Psoas muscle (tissue), 8 donors: ENCODE measurements at places on chromosomes 16 and 17. TPM values are rescaled to one million over a fixed set of nuclear protein-coding genes. Genes with fewer than 3 reads are reported as not detected.

DNA sequence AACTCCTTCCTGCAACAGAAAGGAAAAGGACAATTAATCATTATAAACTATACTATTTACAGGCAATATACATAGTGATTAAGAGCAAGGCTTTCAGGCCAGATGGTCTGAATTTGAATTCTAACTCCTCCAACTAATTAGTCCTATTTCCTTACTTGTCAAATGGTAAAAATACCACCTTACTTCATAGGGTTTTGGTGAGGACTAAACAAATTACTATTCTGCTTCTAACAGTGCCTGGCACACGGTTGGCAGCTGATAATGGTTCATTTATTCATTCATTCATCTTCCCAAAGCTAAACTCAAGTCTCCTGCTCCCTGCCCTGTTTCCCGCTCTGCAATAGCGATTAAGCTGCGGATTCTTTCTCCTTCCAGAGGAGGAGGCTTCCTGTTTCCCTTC lies 39.8 kb downstream of the DCUN1D3 start:
- H3K27me3 ChIP-seq, result no peaks in the 10 kb centered on the region
- H3K27ac ChIP-seq, result no peak overlapping the region
- peaks cover 7% of the 10 kb centered on the region for H3K36me3 ChIP-seq
- no peak for DNase-seq
- H3K4me3 ChIP-seq, result no peak overlapping the region

CSH1 gene
- not detected for total RNA-seq

CHP2 gene
- total RNA-seq, result not detected

DNA sequence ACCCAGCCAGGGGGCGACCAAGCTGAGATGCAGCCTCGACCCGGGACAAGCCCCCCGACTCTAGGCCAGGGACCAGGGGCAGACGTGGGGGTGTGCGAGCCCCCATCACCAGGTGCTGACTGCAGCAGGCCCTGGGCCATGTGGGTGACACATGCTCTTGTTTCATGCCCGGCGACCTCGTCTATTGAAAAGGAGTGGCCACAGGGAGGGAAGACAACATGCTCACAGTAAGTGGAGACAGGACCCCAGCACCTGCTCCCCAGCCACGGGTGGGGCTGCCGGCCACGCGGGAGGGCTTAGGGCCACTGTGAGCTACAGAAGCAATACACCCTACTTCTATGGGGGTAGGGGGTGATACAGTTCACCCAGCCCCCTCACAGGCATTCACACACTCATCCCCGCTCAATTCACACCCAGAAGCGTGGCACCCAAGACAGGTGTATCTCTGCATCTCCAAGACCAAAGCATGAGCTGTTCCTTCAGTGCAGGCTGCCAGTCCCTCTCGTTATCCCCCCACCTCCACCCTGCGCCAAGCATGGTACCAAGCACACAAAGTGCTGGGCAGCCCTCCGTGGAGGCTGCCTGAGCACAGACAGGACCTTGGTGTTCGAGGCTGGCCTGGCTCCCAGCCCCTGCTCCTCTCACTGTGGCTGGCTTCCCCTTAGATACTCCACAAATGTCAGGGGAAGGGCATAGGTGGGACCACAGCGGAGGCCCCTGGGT lies 13.6 kb downstream of the VASN start:
- DNase-seq, result no peak
- peaks cover 13% of the 10 kb centered on the region for H3K4me1 ChIP-seq
- H3K27me3 ChIP-seq, result no peaks in the 10 kb centered on the region
- H3K36me3 ChIP-seq, result no peaks in the 10 kb centered on the region
- H3K27ac ChIP-seq, result peak overlapping the region; percentile 30

DNA sequence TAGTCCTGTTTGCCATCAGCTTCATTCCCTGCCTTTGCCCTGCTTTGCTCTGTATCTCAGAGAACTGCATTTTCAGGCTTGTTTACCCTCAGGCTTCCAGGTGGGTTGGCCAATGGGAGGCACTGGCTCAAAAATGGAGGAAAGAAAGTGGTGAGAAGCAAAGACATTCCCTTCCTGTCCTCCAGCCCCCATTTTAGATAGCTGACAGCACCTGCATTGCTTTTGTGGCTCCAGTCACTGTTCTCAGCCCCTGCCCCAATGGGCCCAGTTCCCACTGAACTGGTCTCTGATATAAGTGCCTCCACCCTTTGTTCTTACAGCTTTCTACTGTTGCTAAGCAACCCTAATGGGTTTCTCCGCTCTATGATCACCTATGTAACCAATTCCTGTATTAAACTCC lies 19.4 kb upstream of the SDK2 start:
- H3K27ac ChIP-seq, result no peak overlapping the region
- H3K4me1 ChIP-seq, result no peaks in the 10 kb centered on the region
- peaks cover 38% of the 10 kb centered on the region for H3K27me3 ChIP-seq
- H3K4me3 ChIP-seq, result no peak overlapping the region
- no peaks in the 10 kb centered on the region for H3K36me3 ChIP-seq

GRCh38 chr17:62950067-62950466 lies 16.0 kb upstream of the TANC2 start:
- no peaks in the 10 kb centered on the region for H3K36me3 ChIP-seq
- H3K4me3 ChIP-seq, result no peak overlapping the region
- no peak for DNase-seq
- no peak overlapping the region for H3K27ac ChIP-seq
- H3K27me3 ChIP-seq, result no peaks in the 10 kb centered on the region

ABCA9 gene
- 5.3 TPM for total RNA-seq

GRCh38 chr16:8458481-8459046 lies 131.7 kb downstream of the TMEM114 start:
- no peaks in the 10 kb centered on the region for H3K36me3 ChIP-seq
- DNase-seq, result no peak
- H3K4me1 ChIP-seq, result no peaks in the 10 kb centered on the region
- no peak overlapping the region for H3K4me3 ChIP-seq

- H3K27me3 ChIP-seq, result no peaks in the 10 kb centered on the region
- H3K36me3 ChIP-seq, result peaks cover 9% of the 10 kb centered on the region
- no peak overlapping the region for H3K27ac ChIP-seq
- no peak for DNase-seq
These were observed 743 bp upstream of the ARMC7 start for GRCh38 chr17:75109046-75109406.

- H3K27me3 ChIP-seq, result no peaks in the 10 kb centered on the region
- no peaks in the 10 kb centered on the region for H3K36me3 ChIP-seq
- peaks cover 7% of the 10 kb centered on the region for H3K4me1 ChIP-seq
- H3K4me3 ChIP-seq, result no peak overlapping the region
These were observed 114.6 kb upstream of the NOG start for GRCh38 chr17:56478836-56479447.

PIRT gene
- total RNA-seq, result not detected

GRCh38 chr17:56548661-56549060 lies 44.8 kb upstream of the NOG start:
- no peak overlapping the region for H3K4me3 ChIP-seq
- H3K27me3 ChIP-seq, result no peaks in the 10 kb centered on the region
- no peak for DNase-seq
- H3K36me3 ChIP-seq, result no peaks in the 10 kb centered on the region
- H3K4me1 ChIP-seq, result no peaks in the 10 kb centered on the region

- H3K4me1 ChIP-seq, result no peaks in the 10 kb centered on the region
- no peak overlapping the region for H3K27ac ChIP-seq
- no peak overlapping the region for H3K4me3 ChIP-seq
- H3K27me3 ChIP-seq, result no peaks in the 10 kb centered on the region
- DNase-seq, result no peak
These were observed 48.3 kb downstream of the ADCY7 start for GRCh38 chr16:50314665-50315064.

DNA sequence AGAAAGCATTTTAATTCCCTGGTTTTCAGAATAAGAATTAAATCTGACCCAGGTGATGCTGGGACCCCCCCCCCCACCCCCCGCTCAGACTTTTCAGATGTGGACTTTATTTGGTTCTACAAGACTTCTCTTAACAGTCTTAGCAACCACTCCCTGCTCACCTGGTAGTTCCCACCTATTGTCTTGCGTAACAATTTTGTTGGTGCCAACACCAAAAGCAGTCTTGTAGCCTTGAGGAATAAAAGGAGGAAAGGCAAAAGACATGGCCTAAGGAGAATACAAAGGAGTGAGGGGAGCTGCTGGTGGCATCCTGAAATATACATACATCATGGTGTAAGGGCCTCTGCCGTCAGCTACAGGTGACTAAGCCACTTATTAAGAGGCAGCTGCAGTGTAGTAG lies 5.0 kb downstream of the TTLL6 start:
- no peak overlapping the region for H3K27ac ChIP-seq
- no peak for DNase-seq
- no peaks in the 10 kb centered on the region for H3K36me3 ChIP-seq
- no peak overlapping the region for H3K4me3 ChIP-seq
- no peaks in the 10 kb centered on the region for H3K4me1 ChIP-seq

- H3K4me1 ChIP-seq, result no peaks in the 10 kb centered on the region
- peak overlapping the region; percentile 17 for H3K27ac ChIP-seq
- H3K36me3 ChIP-seq, result no peaks in the 10 kb centered on the region
- H3K4me3 ChIP-seq, result no peak overlapping the region
- no peaks in the 10 kb centered on the region for H3K27me3 ChIP-seq
These were observed 20.0 kb upstream of the RASD1 start for GRCh38 chr17:17515934-17516930.

DNA sequence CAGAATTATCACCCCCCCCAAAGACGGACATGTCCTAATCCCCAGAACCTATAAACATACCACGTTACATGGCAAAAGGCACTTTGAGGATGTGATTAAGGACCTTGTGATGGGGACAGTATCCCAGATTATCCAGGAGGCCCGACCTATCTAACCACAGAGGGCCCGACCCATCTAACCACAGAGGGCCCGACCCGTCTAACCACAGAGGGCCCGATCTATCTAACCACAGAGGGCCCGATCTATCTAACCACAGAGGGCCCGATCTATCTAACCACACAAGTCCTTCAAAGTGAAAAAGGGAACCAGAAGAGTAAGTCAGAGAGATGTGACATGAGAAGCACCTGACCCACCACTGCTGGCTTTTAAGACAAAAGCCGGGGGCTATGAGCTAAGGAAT lies 56.8 kb downstream of the ANKFY1 start:
- H3K27ac ChIP-seq, result no peak overlapping the region
- H3K4me3 ChIP-seq, result no peak overlapping the region
- DNase-seq, result no peak
- peaks cover 10% of the 10 kb centered on the region for H3K4me1 ChIP-seq
- H3K27me3 ChIP-seq, result no peaks in the 10 kb centered on the region

DNAH17 gene
- total RNA-seq, result 0.04 TPM

- H3K36me3 ChIP-seq, result no peaks in the 10 kb centered on the region
- H3K27ac ChIP-seq, result peak overlapping the region; percentile 67
- H3K4me3 ChIP-seq, result peak overlapping the region; percentile 41
- H3K4me1 ChIP-seq, result peaks cover 24% of the 10 kb centered on the region
These were observed 190.0 kb downstream of the RAB11FIP4 start for GRCh38 chr17:31581491-31581890.

- no peaks in the 10 kb centered on the region for H3K27me3 ChIP-seq
- peaks cover 4% of the 10 kb centered on the region for H3K4me1 ChIP-seq
- H3K36me3 ChIP-seq, result no peaks in the 10 kb centered on the region
- H3K27ac ChIP-seq, result no peak overlapping the region
- no peak overlapping the region for H3K4me3 ChIP-seq
- no peak for DNase-seq
These were observed 116.5 kb downstream of the ZNF423 start for GRCh38 chr16:49739381-49739780.

TBC1D3D gene
- not detected for total RNA-seq

DNA sequence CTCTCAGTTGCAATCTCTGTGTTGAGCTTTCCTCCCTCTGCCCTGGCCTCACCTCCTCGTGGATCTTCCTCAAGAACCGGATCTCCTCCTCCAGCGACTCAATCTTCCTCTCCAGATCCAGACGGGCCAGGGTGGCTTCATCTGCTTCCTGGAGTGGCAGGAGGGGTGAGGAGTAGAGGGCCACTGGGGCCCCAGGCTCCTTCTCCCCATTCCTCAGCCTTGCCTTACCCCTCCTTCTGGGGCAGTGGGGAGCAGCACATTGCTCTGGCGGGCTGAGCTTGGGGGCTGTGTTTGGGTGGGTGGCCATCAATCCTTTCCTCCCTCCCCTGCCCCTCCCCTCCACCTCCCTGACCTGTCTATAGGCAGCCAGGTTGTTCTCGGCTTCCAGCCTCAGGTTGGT lies 1.6 kb downstream of the GFAP start:
- no peak overlapping the region for H3K27ac ChIP-seq
- no peaks in the 10 kb centered on the region for H3K36me3 ChIP-seq
- H3K4me1 ChIP-seq, result no peaks in the 10 kb centered on the region
- DNase-seq, result no peak
- H3K4me3 ChIP-seq, result no peak overlapping the region
- peaks cover 29% of the 10 kb centered on the region for H3K27me3 ChIP-seq

DNA sequence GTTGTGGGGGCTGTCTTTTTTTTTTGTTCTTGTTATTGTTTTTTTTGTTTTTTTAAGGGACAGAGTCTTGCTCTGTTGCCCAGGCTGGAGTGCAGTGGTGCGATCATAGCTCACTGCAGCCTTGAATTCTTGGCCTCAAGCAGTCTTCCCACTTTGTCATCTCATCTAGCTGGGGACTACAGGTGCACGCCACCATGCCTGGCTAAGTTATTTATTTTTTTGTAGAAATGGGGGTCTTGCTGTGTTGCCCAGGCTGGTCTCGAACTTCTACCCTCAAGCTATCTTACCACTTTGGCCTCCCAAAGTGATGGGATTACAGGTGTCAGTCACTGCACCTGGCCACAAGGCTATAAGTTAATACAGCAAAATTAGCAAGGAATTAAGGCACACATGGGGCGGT lies 101.7 kb downstream of the ABCC1 start:
- no peak for DNase-seq
- H3K27ac ChIP-seq, result peak overlapping the region; percentile 60
- peaks cover 20% of the 10 kb centered on the region for H3K4me1 ChIP-seq
- peaks cover 6% of the 10 kb centered on the region for H3K36me3 ChIP-seq

DNA sequence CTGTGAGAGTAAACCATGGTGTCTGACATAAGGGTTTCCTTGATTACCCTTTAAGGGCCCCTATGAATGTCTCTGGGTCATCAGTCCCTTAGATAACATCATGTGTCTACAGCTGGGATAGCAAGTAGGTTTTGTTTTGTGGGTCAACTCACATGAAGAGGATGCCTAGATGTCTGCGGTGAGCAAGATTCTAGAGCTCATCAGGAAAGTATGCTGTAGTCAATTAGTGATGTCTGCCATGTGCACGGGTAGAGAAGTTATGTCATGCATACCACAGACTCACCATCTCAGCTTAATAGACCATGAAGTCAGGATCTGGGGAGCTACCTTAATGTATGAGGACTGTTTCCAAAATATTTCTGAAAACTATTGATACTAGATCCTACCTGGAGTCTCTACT lies 57.5 kb downstream of the CDH13 start:
- no peaks in the 10 kb centered on the region for H3K4me1 ChIP-seq
- H3K36me3 ChIP-seq, result no peaks in the 10 kb centered on the region
- no peak overlapping the region for H3K27ac ChIP-seq
- no peak for DNase-seq
- no peak overlapping the region for H3K4me3 ChIP-seq

- H3K4me3 ChIP-seq, result no peak overlapping the region
- no peak for DNase-seq
- peaks cover 12% of the 10 kb centered on the region for H3K4me1 ChIP-seq
- no peak overlapping the region for H3K27ac ChIP-seq
- H3K27me3 ChIP-seq, result no peaks in the 10 kb centered on the region
- H3K36me3 ChIP-seq, result no peaks in the 10 kb centered on the region
These were observed 267.7 kb downstream of the ABCC12 start for GRCh38 chr16:47888142-47888541.

- DNase-seq, result no peak
- H3K27ac ChIP-seq, result peak overlapping the region; percentile 91
- H3K4me3 ChIP-seq, result no peak overlapping the region
- peaks cover 35% of the 10 kb centered on the region for H3K36me3 ChIP-seq
- H3K4me1 ChIP-seq, result peaks cover 45% of the 10 kb centered on the region
These were observed 19.1 kb downstream of the DEXI start for GRCh38 chr16:10923146-10923649.
